Naive thymus-derived CD4-positive, alpha-beta T cell (primary cell): ENCODE measurements at places on chromosomes 3 and 15. TPM values are rescaled to one million over a fixed set of nuclear protein-coding genes. Genes with fewer than 3 reads are reported as not detected.

CAPN3 gene
- total RNA-seq = 14.6 TPM

RIOX2 gene
- 106 and 110 TPM in 2 replicates for total RNA-seq

SLC24A5 gene
- not detected for total RNA-seq

FAM3D gene
- not detected for total RNA-seq

SNX22 gene
- total RNA-seq = 0.58 and 0.97 TPM in 2 replicates

FOXB1 gene
- total RNA-seq = 0.27 TPM

LRRC49 gene
- total RNA-seq = not detected

GOLGA6A gene
- not detected for total RNA-seq

EFHB gene
- 1.4 TPM for total RNA-seq

ERC2 gene
- not detected in 2 replicates for total RNA-seq

TNK2 gene
- total RNA-seq = 188 TPM

HPS3 gene
- 23.5 and 24.3 TPM in 2 replicates for total RNA-seq

MESP2 gene
- total RNA-seq = not detected in 2 replicates

AQP9 gene
- total RNA-seq = not detected in 2 replicates

MUSTN1 gene
- 2.6 TPM for total RNA-seq

ARL14 gene
- not detected for total RNA-seq

EPHB3 gene
- 0.49 TPM for total RNA-seq

MAP6D1 gene
- 0.95 TPM for total RNA-seq

ARGFX gene
- not detected for total RNA-seq

CLDN11 gene
- not detected for total RNA-seq

LRTM1 gene
- not detected for total RNA-seq

GOLGA8M gene
- total RNA-seq = 1.9 and 2.9 TPM in 2 replicates

LMAN1L gene
- total RNA-seq = 2.4 TPM

ZNF80 gene
- 0.59 TPM for total RNA-seq

HOMER2 gene
- 27.2 and 29.1 TPM in 2 replicates for total RNA-seq

TNFSF10 gene
- 234 and 240 TPM in 2 replicates for total RNA-seq

CAMK2N2 gene
- total RNA-seq = not detected

KBTBD12 gene
- not detected for total RNA-seq

LSAMP gene
- not detected for total RNA-seq

C3orf62 gene
- 10.7 and 11.8 TPM in 2 replicates for total RNA-seq

ZNF501 gene
- total RNA-seq = 1.4 TPM

GRM2 gene
- total RNA-seq = 2.7 TPM

SMCO1 gene
- total RNA-seq = not detected

EPB42 gene
- not detected in 2 replicates for total RNA-seq

RNF111 gene
- total RNA-seq = 51.2 TPM

SCAMP5 gene
- 0.87 TPM for total RNA-seq

ADGRG7 gene
- total RNA-seq = not detected

TM4SF18 gene
- total RNA-seq = not detected

DALRD3 gene
- 23.0 and 24.1 TPM in 2 replicates for total RNA-seq

PTPRG gene
- total RNA-seq = not detected

SH3GL3 gene
- not detected for total RNA-seq

TUSC7 gene
- not detected for total RNA-seq

GCSAM gene
- 24.9 TPM for total RNA-seq

PPIB gene
- 160 TPM for total RNA-seq

CFAP100 gene
- not detected for total RNA-seq

CYP11A1 gene
- not detected for total RNA-seq

DENND4A gene
- total RNA-seq = 59.1 TPM

SLC6A20 gene
- not detected in 2 replicates for total RNA-seq

TGM5 gene
- not detected for total RNA-seq

FGF12 gene
- not detected for total RNA-seq

TMCC1 gene
- 39.4 TPM for total RNA-seq

SMAD6 gene
- total RNA-seq = 0.38 and 0.63 TPM in 2 replicates

ASB14 gene
- not detected for total RNA-seq

GABRA5 gene
- total RNA-seq = not detected

PML gene
- total RNA-seq = 64.8 TPM

LMLN gene
- total RNA-seq = 6.8 TPM
